ENCODE measurements at places on chromosomes 5 and 9.

GRCh38 chr9:114588651-114589526 lies 1.3 kb downstream of the ATP6V1G1 start:
- DNase-seq = peak; percentile 42

GRCh38 chr9:131748411-131748955 lies 8.6 kb upstream of the RAPGEF1 start:
- DNase-seq = no peak

DNA sequence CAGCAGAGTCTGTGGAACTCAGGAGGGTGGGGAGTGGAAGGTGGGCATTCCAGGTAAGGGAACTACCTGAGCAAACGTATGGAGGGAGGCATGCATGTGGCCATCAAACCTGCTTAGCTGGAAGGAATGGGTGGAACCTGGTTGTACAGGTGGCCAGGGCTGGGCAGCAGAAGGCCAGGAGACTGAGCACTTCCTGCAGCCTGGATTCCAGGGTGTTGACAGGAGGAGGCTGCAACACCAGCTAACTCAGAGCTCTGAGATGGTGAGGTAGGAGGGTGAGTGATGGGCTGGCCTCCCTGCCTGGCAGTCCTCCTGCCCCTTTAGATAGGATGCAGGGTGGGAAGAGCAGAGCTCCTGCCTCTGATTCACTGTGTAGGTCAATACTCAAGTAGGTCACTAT lies 92.5 kb upstream of the CPEB4 start:
- DNase-seq = no peak

- no peak for DNase-seq
Measured at GRCh38 chr5:41903382-41903891, 707 bp upstream of the RIMOC1 start.

DNA sequence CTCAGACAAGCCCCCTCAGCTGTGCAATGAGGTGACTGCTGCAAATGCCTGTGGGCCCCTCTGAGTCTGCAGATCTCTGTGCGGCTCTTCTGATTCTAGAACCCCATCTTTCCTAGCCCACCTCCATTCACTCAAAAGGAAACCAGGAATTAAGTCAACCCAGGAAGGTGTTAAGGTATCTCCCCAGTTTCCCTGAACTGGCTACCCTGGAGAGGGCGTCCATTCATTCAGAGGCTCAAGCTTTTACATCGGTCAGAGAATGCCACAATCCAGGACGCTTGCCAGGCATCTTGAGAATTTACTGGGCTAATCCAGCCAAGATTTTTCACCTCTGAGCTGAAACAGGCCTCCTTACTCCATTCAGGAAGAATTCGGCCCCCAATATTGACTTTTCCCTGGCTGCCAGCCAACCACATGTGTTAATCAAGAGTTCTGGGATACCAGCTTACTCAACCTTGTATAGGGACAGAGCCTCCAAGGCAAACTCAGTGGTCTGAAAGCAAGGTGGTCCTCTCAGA lies 889 bp upstream of the ADAMTS12 start:
- no peak for DNase-seq

- no peak for DNase-seq
Measured at GRCh38 chr9:28912621-28913020, 1339.3 kb upstream of the C9orf72 start.

GRCh38 chr5:99674101-99674500 lies 745.3 kb upstream of the CHD1 start:
- DNase-seq = no peak

- DNase-seq = peak; percentile 93
Measured at GRCh38 chr9:129110740-129111527, at the start of the genes CRAT and PTPA. CRAT (minus strand) TSS chr9:129110793; CDS start chr9:129110509, 284 bp downstream. PTPA (plus strand) TSS chr9:129111415; CDS start chr9:129111601, 186 bp downstream.

- DNase-seq = no peak
Measured at GRCh38 chr9:132946211-132946610, 1.8 kb upstream of the TSC1 start.

- DNase-seq = no peak
Measured at GRCh38 chr5:98769210-98769958, 4.1 kb upstream of the RGMB start.

- DNase-seq = no peak
Measured at GRCh38 chr5:95883185-95884016, 60.9 kb upstream of the GLRX start.

GRCh38 chr5:143826951-143827444 lies 15.0 kb downstream of the HMHB1 start:
- no peak for DNase-seq

- no peak for DNase-seq
Measured at GRCh38 chr9:127574072-127574993, 37.7 kb upstream of the STXBP1 start.

GRCh38 chr5:66255714-66256113 lies 111.6 kb downstream of the SREK1 start:
- peak; percentile 18 for DNase-seq

DNA sequence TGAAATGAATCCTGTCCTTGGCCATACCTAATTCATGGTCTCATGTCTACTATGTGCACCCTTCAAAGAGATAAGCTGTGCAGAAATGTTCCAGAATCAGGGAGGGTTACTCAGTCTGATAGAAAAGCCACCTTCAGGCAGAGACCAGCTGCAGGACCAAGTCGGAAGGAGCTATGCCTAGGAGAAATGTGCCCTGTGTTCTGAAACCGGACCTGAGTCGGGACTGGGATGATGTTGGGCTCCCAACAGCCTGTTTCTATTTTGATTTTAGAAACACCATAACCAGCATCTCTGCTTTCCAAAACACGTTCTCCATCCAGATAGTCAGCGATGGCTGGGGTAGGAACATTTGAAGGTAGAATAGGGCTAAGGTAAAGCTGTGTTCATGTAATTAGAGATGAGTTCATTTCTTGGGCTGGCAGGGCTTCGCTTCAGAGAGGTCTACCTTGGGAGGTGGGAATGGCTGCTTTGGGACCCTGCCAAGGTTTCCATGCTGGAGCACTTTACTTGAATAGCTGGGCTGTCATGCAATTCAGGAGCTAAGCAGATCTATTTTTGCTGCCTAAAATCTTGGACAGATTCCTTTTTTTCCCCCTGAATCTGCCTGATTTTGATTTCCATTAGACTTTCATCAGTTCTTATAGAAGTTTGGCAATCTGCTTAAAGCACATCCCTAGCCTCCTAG lies 2.8 kb downstream of the ADCY2 start:
- DNase-seq = no peak

- DNase-seq = no peak
Measured at GRCh38 chr5:137268646-137269045, 230.5 kb downstream of the SPOCK1 start.

- DNase-seq = no peak
Measured at GRCh38 chr9:106697750-106698502, 165.0 kb upstream of the ZNF462 start.

GRCh38 chr9:22840641-22841040 lies 394.0 kb downstream of the DMRTA1 start:
- DNase-seq = no peak

DNA sequence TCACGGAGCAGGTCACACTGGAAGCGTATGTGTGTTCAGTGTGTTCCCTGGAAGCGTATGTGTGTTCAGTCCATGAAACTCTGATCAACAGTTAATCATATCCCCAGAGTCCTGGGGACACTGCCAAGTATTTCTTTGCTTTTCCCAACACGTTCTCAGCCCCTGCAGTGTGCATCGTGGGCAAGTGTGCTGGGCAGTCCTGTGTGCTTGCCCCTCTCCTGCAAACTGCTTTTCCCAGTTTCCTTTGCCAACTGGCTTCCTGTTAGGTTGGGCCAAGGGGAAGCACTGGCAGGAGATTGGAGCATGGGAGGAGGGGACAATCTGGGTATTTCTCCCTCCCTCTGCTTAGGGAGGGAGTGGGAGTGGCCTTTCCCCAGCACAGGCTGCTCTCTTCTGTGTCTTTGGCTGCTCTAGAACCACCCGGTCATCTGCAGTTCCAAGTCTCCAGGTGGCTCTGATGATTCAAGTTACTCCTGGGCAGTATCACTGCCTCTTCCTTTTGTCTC lies 36.8 kb upstream of the NEK6 start:
- no peak for DNase-seq

GRCh38 chr5:163585206-163585605 lies 79.8 kb downstream of the MAT2B start:
- no peak for DNase-seq

DNA sequence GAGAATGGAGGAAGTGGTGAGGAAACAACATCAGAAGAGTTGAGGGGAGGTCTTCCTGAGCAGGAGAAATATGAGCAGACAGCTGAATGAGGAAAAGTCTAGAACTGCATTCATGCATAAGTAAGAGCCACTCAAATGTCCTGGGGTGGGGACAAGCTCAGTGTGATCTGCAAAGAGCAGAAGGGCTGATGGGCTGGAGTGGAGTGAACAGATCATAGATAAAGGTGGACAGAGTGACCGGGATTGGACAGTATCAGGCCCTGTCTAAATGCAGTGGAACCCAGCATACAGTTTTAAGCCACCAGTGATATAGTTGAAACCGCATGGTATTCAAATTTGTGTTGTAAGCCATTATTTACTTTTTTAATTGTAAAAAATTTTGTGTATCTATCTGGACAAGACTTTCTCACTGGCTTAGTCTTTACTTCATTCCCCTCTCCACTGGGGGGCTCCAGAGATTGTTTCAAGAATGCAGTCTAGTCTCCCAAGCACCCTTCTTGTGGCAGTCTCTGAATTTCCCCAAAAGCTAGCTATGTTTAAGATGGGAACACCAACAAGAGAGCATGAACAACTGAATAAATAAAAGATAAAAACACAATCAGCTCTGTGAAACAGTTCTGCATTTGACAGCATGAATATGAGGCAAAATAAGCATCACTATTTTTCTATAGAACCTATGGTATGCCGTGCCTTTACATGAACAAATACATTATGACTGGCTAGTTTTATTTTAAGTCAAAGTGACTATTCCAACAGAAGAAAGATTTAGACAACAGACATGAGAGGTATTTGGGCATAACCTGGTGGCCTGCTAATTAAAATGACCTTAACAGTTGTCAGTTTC lies 10.7 kb upstream of the STK32A start:
- DNase-seq = peak; percentile 34

DNA sequence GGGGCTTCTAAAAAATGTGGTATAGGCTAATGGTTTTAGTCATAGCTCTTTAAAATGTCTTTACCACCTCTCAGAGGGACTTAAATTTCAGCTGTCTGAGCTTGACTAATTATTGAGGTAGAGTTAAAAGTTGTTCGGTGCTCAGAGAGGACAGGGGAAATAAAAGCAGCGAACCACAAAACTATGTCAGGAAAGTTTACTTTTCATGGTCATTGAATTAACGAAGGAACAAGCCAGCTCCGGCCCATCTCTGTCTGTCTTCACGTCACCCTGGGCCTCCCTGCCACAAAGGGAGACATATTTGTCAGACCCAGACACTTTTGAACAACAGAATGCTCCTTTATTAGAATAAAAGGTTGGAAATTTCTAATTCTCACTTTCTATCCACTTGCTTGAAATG lies 98.8 kb upstream of the EFNA5 start:
- no peak for DNase-seq

DNA sequence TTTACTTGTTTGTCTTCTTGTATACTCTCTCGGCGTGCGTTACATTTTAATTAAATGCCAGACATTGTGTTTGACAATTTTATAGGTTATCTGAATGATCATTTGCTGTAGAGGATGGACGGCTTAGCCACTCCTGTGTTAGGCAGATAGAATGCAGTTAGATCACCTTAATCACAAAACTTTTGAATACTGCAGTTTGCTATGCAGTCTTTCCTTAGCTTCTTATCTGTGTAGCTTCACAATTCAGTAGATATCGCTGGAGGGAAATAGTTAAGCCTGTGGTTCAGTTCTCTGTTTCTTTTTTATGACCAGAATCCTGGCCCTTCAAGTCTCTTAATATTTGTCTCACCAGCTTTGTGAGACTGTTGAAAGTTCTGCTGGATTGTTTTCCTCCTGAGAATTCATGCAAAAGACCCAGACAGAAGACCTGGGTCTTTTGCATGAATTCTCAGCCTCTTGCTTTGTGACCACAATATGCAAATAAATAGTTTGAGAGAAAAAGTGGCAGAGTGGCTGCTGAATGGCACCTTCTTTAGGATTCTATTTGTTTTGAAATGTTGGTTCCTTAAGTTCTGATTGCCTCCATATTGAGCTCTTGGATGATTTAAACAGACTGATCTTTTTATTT lies 40.2 kb downstream of the RASA1 start:
- peak; percentile 75 for DNase-seq

GRCh38 chr5:140637371-140638100 lies 1.7 kb upstream of the TMCO6 start:
- DNase-seq = no peak

DNA sequence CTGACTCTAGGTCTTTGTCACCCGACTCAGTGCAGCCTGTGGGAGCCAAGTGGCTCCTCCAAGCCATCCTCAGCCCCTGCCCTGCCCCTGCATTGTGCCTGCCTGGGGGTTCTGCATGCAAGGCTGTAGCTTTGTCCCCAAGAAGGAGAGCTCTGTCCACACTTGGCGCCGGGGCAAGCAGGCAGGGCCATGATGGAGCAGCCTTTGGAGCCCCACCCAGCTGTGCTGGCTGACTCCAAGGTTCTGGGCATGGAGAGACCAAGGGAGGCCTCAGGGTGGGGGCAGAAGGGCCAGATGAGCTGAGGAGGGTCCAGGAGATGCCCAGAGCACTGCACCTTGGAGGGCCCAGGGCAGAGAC lies 226.2 kb downstream of the CACNA1B start:
- no peak for DNase-seq
